Ureter (tissue), 1 donor: ENCODE measurements at places on chromosomes 1 and 21. TPM values are rescaled to one million over a fixed set of nuclear protein-coding genes. Genes with fewer than 3 reads are reported as not detected.

GRCh38 chr21:26042181-26042876 is 128.2 kb downstream of the APP start:
- DNase-seq = no peak

GRCh38 chr21:35682904-35683549 is 377.3 kb downstream of the SETD4 start:
- DNase-seq = no peak

DNA sequence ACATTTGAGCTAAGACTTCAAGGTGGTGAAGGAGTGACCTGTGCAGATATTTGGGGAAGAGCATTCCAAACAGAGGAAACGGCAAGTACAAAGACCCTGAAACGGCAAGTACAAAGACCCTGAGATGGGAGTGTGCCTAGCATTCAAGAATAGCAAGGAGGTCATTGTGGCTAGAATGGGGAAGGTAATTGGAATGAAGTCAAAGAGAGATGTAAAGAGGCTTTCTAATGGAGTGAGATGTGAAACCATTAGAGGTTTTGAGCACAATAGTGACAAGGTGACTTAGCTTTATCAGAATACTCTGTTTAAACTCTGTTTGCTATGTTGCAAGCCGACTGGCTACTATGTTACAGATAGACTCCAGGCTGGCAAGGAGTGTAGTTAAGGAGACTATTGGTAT is 4.4 kb downstream of the CDC7 start:
- no peak for DNase-seq

- no peak for DNase-seq
These were observed 1.8 kb downstream of the ZNF362 start for GRCh38 chr1:33257772-33258712.

DNA sequence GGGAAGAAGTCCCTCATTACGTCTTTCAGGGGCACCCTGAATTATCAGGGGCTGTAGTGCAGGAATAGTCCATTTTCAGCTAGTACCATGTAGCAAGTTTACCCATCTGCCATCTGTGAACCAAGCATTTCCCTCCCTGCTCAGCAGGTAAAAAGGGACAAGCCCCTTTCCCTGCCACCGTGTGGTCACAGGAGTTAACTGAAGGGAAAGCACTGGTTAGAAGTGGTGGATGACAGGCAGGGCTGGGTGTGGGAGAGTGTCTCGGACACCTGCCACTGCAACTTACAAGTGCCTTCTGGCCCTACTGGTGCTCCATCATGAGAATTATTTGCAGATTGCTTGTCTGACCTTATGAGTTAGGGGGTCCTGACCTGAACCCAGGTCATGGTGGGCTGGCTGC is 32.0 kb upstream of the IGSF5 start:
- no peak for DNase-seq

DNA sequence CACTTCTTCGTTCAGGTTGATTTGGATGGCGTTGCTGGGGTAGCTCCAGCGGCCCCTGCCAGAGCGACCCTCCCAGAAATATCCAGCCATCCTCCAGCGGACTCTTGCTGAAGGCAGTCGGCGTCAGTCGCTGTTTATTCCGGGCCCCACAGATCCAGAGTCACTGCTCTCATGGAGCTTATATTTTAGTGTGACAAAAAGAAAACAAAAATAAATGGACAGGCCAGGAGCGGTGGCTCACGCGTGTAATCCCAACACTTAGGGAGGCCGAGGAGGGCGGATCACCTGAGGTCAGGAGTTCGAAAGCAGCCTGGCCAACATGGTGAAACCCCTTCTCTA is 791 bp upstream of the CFAP298 start:
- DNase-seq = no peak

- no peak for DNase-seq
These were observed 92.3 kb downstream of the PDE9A start for GRCh38 chr21:42745511-42746239.

DNA sequence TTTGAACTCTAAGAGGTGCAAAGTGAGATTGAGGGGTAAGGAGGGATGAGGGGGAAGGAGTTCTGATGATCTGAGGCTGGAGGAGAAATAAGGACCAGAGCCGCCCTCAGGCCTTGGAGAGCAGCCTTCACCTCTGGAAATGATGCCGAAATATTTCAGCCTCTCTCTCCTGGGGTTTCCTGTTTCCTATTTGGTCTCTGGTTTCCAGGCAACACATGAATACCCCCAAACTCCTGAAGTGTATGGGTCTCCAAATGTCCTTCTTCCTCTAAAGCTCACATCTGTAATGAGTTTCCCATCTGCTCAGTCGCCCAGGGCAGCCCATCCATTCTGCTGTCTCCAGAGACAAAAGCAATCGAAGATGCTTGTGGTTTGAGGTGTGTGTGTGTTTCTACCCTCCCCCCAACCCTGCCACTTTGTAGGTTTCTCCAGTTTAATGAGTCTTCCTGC is 52.0 kb upstream of the FAM20B start:
- no peak for DNase-seq

The MAP3K21 gene
- 4.7 TPM for total RNA-seq

The C1orf167 gene
- 0.68 TPM for total RNA-seq

The CLCC1 gene
- total RNA-seq = 43.2 TPM

The S100A16 gene
- total RNA-seq = 81.8 TPM

The KIAA0040 gene
- 25.3 TPM for total RNA-seq
